ENCODE measurements at places on chromosomes 1 and 21. TPM values are rescaled to one million over a fixed set of nuclear protein-coding genes. Genes with fewer than 3 reads are reported as not detected.

DNA sequence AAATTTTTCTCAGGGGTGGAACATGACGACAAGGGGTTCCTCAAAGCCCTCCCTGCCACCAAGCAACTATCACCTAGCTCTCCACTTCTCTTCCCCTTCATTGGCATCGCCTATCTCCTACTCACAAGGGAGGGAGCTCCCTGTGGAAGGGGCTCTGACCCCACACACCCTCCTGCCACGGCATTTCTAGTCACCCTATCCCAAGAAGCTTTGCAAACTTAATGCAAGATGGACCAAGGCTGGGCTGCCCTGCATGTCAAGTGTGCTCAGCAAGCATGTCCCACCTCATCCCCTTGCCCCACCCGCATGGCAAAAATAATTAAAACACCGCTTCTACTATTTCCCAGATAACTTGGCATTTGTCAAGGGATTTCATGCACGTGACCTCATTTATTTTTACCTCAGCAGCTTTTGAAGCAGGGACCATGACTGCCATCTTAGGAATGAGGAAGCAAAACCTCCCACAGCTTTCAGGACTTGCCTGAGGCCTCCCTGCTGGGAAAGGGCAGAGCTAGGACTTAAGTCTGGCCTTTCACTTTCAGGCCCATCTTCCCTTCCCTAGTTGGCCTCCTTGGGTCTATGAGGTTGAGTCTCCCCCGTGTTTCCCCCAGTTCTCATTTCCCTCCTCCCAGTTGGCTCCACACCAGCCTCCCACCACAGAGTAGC is 161.3 kb downstream of the TSEN15 start:
- DNase-seq, result peak; percentile 88

The TNFSF4 gene
- total RNA-seq, result 19.7 TPM

DNA sequence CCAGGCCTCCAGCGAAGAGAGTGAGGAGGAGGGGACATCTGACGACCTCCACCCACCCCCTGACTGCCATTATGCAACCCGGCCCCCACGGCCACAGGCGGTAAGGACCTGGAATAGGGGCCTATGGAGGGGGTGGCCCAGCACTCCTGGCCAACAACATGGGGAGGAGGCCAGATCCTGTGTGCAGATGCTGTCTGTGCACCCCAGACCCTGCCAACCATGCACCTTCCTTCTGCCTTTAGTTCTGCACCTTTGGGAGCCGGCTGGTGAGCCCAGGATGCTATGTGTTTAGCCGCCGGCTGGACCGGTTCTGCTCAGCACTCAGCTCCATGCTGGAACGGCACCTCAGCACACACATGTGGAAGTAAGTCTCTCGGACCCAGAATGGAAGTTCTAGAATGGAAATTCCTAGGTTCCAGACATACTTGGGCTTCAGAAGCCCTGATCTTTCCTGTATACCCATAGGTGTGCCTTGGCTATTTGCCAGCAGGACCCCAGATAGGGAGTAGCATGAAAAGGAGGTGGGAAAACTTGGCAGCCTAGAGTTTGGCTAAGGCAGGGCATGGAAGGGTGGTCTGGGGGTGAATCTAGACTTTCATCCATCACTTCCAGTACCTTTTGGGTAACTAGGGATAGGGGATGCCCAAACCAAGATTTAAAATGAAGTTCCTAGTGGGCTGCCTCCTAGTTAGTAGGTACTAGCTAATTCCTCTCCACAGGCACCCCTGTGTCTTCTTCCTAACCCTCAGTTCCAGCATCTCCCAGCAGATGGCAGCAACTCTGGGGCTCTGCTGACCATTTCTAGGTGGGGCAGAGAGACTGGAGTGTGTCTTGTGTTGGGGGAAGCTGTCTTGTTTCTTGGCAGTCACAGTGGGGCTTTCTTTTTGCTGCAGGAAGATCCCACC is 3.6 kb upstream of the CYB561D1 start:
- peak; percentile 60 for DNase-seq

DNA sequence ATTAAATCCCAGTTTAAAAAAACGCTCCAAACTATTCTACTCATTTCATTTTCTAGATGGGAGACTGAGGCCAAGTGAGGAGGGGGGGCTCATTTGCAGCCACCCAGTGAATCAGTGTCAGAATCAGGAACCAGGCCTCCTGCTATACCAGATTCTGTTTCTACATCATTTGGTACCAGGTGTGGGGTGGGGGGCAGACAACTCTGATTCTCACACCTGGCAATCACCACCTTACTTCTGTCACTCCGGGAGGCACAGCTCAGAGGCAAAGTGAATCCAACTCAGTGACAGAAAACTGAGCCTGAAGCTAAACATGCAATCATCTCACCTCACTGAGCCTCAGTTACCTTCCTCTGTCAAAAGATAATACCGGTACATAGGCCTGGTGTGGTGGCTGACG is 23.5 kb upstream of the ID3 start:
- no peak for DNase-seq

The CTSS gene
- total RNA-seq, result 0.18 TPM

DNA sequence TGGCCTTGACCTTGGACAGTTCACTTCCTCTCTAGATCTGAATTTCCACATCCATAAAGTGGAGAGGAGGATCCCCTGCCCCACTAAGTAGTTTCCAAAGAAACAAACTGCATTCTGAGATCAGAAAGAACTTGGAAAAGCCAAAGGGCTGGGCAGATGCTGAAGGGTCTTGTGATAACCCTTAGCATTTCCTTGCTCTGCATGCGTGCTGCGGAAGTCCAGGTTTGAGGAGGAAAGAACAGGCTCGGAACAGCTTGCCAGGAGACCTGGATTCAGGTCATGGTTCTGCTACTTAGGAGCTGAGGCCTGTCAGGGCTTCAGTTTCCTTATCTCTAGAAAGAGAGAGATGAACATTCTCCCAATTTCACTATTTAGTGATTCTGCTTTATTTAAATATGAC is 27.2 kb downstream of the IGFN1 start:
- no peak for DNase-seq

The KCNJ9 gene
- total RNA-seq, result not detected

All from IMR-90 (cell line).